ENCODE measurements at places on chromosomes 3 and 15. TPM values are rescaled to one million over a fixed set of nuclear protein-coding genes. Genes with fewer than 3 reads are reported as not detected.

Gene CDV3
- total RNA-seq: 185 TPM

Gene MCF2L2
- not detected for total RNA-seq

DNA sequence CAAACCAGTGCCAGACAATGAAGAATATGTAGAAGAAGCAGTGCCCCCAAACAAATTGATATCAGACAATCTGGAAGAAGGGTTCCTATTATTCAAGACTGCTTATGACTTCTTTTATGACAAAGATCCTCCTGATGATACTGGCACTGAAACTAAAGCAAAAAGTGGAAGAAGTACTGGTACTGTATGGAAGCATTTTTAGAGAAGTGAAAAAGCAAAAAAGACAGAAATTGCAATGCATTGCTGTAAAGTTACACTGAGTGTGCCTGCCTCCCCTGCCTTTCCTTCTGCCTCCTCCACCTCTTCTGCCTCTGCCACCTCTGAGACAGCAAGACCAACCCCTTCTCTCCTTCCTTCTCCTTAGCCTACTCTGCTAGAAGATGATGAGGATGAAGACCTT lies 167.6 kb downstream of the PLCL2 start:
- DNase-seq: no peak

DNA sequence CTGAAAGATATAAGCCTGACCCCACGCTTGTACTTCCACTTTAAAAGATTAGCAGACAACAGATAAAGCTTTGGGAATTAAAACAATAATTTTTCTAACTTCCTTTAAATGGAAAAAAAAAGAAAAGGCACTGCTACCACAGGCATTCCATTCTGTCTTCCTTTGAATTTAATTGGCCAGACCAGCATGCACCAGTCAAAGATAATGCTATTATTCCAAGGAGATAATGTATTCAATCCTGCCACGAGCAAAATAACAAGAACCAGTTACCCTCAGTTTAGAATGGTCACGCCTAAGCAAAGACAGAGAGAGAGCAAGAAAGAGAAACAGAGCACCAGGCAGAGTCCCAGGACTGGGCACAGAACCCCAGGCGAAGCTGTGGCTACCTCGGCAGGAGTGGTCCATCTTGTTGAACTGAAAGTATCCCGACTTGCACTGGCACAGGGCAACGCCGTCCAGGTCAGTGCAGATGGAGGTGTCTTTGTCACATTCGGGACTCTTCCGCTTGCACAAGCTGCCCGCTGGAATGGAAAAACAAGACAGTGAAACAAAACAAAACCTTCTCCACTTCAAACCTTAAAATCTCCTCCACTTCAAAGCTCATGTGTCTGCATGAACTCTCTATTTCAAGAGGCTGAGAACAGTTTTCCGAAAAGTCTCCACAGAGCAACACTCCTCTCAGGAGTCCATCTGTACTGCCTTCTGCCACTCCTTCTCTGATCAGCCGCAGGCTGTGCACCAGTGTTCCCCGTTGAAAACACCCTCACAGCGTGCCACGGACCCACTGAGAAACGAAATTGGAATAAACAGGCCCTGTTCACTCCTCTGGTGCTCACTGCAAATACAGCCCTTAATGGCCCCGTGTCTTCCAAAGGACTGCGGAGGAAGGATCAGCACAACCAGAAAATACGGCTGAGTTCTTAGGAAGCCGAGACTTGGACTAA lies 58.2 kb downstream of the HEG1 start:
- no peak for DNase-seq

- DNase-seq: no peak
Measured at GRCh38 chr3:115616461-115616860, 6.8 kb upstream of the GAP43 start.

- no peak for DNase-seq
Measured at GRCh38 chr15:92934716-92935115, 34.6 kb downstream of the CHD2 start.

GRCh38 chr3:124582196-124582595 lies 148.1 kb upstream of the UMPS start:
- DNase-seq: no peak

DNA sequence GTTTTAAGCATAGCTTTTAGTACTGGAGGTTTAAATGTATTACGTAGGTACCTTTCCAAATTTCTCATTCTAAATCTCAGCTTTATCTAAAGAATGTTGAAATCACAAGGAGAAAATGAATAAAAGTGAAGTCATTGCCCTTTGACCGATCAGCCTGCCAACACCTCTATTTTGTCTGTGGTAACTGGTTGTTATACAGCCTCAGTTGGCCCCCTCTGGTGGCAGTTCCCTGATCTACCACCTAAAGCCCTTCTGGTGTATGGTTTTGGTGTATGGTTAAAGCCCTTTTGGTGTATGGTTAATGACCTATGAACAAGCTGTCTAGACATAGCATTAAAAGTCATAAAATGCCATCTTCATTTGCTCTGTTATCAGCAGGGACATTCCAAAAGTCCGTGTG lies 378.2 kb upstream of the AZI2 start:
- DNase-seq: no peak

Data from HFFc6 (cell line).